ENCODE measurements at places on chromosomes 6 and 20. TPM values are rescaled to one million over a fixed set of nuclear protein-coding genes. Genes with fewer than 3 reads are reported as not detected.
A peak's percentile ranks its signal among the peaks of the same experiment; 100 is the strongest.

DNA sequence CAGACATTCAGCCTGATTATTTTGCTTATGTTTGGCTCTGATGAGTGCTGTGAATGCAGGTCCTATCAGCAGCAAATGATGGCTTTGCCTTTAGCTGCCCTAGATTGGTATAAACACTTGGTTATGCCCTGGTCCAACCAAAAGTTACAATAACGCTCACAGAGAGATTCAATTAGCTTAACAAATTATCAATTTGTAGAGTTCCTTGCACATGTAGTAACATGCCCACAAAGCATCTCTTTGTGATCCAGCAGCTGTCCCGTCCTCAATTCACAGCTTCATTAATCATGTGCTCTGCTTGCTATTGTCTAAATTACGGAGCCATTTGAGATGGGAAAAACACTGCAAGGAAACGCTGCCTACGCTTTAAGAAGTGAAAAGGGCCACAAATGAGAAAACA is 457.9 kb downstream of the HDGFL1 start:
- DNase-seq = no peak

- DNase-seq = no peak
Observed at GRCh38 chr6:41996997-41997396, 53.3 kb upstream of the TAF8 start.

GRCh38 chr6:11983306-11983705 is 28.8 kb upstream of the HIVEP1 start:
- no peak for DNase-seq

GRCh38 chr6:118559659-118560058 is 11.6 kb downstream of the PLN start:
- no peak for DNase-seq

DNA sequence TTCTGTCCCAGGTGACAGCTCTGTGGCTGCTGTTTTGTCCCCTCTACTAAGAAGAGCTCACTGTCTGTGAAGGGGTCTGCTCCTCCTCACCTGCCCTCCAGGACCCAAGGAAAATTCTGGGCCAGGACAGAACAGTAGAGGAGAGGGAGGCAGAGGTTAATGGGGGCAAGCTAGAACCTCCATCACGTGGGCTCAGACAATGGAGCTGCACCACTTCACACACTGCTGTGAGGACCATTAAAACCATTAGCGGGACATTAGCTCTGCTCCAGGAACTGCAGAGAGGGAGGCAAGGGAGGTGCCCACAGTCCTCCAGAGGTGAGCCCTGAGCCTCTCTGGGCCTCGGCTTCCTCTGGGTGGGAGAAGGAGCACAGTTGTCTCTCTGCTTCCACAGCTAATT is 78.4 kb downstream of the NOL4L start:
- DNase-seq = no peak

DNA sequence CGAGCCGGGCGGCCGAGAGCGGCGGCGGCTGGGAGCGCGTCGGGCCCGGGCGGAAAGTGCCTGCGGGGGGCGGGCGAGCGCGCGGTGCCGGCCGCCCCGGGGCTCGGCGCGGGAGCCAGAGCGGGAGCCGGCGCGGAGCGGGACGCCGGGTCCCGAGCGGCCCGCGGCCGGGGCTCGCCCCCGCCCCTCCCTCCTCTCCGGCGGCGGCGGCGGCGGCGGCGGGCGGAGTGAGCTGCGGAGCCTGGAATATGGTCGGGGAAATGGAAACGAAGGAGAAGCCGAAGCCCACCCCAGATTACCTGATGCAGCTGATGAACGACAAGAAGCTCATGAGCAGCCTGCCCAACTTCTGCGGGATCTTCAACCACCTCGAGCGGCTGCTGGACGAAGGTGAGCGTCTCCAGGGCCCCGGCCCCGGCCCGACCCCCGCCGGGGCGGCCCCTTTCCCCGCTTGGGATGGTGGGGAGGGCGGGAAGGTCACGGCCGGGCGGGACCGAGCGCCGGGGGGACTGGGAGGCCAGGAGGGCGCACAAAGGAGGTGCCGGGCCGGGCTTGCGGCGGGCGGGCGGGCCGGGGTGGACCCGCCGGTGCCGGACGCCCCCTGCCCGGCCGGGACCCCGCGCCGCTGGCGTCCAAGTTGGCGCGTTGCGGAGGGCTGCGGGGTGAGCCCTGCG is 565 bp downstream of the QKI start:
- peak; percentile 55 for DNase-seq

GRCh38 chr6:156960525-156960924 is 183.3 kb downstream of the ARID1B start:
- DNase-seq = no peak

DNA sequence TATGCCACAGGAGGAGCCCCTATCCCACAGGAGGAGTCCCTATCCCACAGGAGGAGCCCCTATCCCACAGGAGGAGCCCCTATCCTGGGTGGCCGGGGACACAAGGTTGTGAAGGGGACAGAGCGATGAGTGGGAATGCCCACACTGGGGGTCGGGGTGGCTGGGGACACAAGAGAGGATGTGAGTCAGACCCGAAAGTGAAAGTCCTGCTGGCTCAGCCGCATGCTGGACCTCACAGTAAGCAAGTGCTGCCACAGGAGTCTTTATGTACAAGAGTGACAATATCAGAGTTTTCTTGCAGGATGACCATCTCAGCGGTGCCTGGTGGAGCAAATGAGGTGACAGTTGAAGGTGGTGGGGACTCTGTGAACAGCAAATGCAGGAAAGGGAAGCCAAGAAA is 93.7 kb downstream of the PSMB1 start:
- DNase-seq = peak; percentile 90

DNA sequence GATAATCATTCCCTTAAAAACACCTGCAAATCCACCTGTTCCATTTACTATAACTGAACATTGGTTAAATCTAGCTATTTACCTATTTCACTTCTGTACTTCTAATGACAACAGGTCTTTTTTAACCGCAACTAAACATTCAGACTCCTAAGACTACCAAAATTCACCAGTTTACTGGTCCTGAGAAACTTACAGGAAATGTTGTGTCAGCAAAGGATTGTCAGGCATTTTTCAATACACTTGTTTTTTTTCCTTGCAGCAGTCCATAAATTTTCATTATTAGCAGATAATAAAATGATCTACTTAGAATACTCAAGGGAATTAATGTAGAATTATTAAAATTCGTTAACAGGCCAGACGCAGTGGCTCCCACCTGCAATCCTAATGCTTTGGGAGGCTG is 5.3 kb downstream of the ZUP1 start:
- no peak for DNase-seq

- no peak for DNase-seq
Observed at GRCh38 chr6:133610971-133611370, 277.9 kb upstream of the TCF21 start.

GRCh38 chr6:144335914-144336313 is 50.8 kb downstream of the UTRN start:
- peak; percentile 57 for DNase-seq

DNA sequence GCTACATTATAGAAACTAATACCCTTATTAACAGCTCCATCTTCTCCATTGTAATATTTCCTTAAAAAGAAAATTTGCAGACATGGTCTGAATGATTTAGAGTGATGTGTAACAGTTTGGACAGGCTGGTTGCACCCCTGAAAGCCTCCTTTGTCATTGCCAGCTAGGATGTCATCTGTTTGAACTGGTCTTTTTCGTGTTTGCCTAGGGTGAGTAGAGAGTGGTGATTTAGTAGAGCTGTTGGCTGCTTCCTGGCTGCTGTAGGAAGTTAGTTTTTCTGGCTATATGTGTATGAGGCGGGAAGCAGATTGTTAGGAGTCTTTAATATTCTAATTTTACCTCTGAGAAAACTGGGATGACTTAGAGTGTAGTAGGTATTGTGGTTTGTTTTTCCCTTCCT is 101.1 kb downstream of the ZFAND3 start:
- DNase-seq = no peak

DNA sequence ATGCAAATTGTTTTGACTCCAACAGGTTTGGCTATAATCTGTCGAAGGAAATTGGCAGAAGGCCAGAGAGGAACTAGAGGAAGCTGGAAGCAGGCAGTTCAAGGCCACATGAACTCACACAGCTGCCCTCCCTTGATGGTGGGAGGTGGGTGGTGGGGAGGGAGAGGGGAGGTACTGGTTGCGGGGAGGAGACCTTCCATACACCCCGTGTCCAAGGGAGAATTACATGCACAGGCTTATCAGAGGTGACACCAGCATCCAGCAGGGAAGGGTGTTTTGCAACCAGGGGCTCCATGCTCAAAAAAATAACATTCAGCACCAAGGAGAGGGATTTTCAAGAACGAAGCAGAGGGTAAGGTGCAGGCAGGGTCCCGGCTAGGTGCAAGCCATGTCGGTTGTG is 9.1 kb downstream of the PRND start:
- DNase-seq = no peak

GRCh38 chr6:116465246-116465645 is 4.1 kb downstream of the CALHM6 start:
- no peak for DNase-seq

- no peak for DNase-seq
Observed at GRCh38 chr6:3843379-3844096, 5.6 kb upstream of the FAM50B start.

GRCh38 chr6:107192830-107193229 is 77.5 kb upstream of the BEND3 start:
- no peak for DNase-seq

- DNase-seq = no peak
Observed at GRCh38 chr6:37761554-37762271, 57.8 kb upstream of the ZFAND3 start.

GRCh38 chr6:50655848-50656453 is 57.4 kb upstream of the TFAP2D start:
- DNase-seq = no peak

- no peak for DNase-seq
Observed at GRCh38 chr6:124197148-124197547, 393.5 kb downstream of the NKAIN2 start.

- DNase-seq = no peak
Observed at GRCh38 chr20:20594171-20594530, 118.3 kb downstream of the RALGAPA2 start.

DNA sequence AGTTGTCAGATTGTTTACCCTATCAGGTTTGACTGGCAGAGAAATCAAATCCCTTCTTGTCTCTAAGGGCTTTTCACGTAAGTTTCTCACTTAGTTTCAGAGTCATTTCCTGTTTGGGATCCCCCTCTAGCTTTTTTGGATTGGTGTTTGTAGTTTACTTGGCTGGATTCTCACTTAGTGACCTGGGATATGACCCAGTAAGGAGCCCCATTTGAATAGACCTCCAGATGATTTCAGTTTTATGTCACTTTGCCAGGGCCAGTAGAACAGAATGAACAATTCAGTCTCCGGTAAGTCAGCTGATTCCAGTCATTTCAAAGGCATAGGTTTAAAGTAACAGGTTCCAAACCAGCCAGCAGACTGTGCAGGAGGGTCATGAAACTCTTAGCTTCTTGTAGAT is 8.2 kb downstream of the FAM135A start:
- DNase-seq = no peak

- DNase-seq = no peak
Observed at GRCh38 chr6:164078532-164079274, 664.2 kb downstream of the QKI start.

GRCh38 chr20:873875-874607 is 40.5 kb downstream of the FAM110A start:
- no peak for DNase-seq

DNA sequence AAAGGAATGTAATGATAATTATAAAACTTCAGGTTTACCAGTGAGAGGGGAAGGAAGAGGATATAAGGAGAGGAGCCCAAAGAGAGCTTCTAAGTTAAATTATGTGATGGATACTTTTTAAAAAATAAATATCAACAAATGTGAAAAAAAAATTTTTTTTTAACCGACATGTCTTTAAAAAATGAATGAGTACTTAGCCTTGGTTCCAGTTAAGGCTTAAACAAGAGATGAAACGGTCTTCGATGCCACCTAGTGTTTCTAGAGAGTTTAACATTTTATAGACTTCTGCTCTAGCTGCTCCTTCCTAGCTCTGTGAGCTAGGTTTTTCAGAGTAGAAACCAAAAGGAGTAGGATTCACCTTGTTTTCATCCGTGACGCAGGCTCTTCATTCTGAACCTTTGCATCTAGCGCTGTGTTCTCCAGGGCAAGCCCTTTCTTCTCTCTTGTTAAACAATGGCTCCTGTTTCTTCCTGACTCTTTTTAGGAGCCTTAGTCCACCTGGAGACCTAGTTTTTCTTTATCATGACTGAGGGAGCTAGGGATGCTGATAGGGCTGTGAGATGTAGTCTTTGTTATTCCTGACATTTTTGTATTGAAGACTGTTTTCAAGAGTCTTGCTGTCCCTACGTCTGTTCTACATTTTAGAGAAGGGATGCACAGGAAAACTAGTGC is 42.4 kb upstream of the GNRH2 start:
- peak; percentile 22 for DNase-seq

The DNAH8 gene
- total RNA-seq = not detected

The BPIFB1 gene
- not detected for total RNA-seq

The CHRNA4 gene
- total RNA-seq = not detected

The IRF4 gene
- total RNA-seq = not detected

The LY6G6F gene
- total RNA-seq = not detected

The UBE2V1 gene
- 35.8 TPM for total RNA-seq

The GPSM3 gene
- 2.2 TPM for total RNA-seq

The TGM3 gene
- total RNA-seq = not detected

The ZSWIM1 gene
- 6.8 TPM for total RNA-seq

The HRH3 gene
- total RNA-seq = not detected

The FILIP1 gene
- 0.40 TPM for total RNA-seq

The PNPLA1 gene
- total RNA-seq = not detected

The GJA1 gene
- total RNA-seq = 80.6 TPM

The GTSF1L gene
- total RNA-seq = not detected

The ITPR3 gene
- total RNA-seq = 10.4 TPM

The OPN5 gene
- 0.06 TPM for total RNA-seq

The RCAN2 gene
- total RNA-seq = 2.0 TPM

Measured in Daoy (cell line).